ENCODE measurements at places on chromosomes 3 and 15. TPM values are rescaled to one million over a fixed set of nuclear protein-coding genes. Genes with fewer than 3 reads are reported as not detected.

Gene MYLK
- total RNA-seq: 740 TPM

Gene LSAMP
- total RNA-seq: 4.8 TPM

Gene ADGRG7
- total RNA-seq: not detected

DNA sequence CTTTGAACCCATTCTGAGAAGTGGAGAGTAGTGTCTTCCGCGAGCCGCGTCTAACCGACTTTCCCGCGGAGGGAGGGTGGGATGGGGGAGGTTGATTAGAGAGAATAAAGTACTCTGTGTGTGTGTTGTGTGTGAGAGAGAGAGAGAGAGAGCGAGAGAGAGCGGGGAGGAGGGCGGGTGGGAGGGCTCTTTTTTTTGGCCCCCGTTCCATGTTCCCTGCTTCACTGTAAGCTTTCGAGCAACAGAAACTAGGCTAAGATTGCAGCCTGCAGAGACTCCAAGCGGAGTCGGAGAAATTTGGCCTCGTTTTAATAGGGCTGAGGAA, 1.6 kb upstream of the MEIS2 start:
- DNase-seq: peak; percentile 81

GRCh38 chr3:2861920-2862319, 248.3 kb downstream of the IL5RA start:
- DNase-seq: no peak

- DNase-seq: no peak
Observed at GRCh38 chr15:37096558-37097143, 3.7 kb downstream of the MEIS2 start.

DNA sequence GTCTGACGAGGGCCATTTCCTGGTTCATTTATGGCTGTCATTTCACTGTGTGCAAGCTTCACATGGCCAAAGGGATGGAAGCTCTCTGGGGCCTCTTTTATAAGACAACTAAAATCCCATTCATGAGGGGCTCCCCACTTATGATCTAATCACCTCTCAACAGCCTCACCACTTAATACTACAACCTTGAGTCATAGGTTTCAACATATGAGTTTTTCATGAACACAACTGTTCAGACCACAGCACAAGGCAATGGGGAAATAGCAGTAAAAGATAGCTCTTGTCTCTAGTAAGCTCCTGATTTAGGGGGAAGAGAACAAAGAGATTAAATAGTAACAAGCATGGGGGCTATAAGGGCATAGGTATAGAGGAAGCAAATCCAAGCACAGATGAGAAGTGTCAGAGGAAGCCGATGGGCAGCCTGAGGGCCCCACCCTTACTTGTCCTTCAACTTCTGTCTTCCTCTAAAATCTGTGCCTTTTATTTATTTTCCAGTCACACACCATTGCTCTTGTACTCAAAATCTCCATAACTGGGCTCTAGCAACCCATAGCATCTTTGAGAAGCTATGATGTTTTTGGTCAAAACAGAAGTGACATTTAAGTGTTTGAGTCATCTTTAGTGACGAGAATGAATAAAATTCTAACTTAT, 329.1 kb downstream of the UNC13C start:
- no peak for DNase-seq

GRCh38 chr3:126305427-126305826, 51.8 kb downstream of the KLF15 start:
- no peak for DNase-seq
